ENCODE measurements at places on chromosomes 5 and 9.

DNA sequence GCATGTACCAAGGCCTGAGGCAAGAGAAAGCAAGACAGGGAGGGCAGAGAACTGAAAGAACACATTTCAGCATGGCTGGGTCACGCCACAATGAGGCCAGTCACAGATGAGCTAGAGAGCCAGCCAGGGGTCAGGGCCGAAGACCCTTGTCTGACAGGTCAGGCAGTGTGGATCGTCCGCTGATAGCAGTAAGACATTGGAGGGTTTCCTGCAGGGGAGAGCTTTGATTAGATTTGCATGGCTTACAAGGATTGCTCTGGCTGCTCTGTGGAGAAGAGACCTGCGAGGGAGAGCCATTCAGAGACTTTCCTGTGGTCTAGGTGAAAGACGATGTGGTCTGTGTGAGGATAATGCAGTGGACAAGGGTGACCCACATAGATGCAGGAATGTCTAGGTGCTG, 93.1 kb downstream of the RALGPS1 start:
- DNase-seq: no peak

DNA sequence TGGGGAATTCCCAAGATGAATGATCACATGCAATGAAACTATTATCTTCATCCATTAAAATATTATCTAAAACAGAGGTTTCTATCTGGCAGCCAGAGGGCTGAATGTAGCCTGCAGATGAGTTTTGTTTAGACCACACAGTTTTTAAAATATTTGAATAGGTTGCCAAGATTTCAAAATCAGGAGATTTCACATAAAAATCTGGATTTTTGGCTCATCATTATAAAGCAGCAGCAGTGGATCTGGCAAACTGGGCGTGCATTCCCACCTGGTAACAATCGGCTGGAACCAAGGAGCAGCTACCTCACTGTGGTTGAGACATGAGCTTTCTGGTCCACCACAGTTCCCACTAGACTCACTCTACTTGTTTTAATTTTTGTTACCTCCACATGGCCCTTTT, 155.1 kb downstream of the BNC2 start:
- no peak for DNase-seq

DNA sequence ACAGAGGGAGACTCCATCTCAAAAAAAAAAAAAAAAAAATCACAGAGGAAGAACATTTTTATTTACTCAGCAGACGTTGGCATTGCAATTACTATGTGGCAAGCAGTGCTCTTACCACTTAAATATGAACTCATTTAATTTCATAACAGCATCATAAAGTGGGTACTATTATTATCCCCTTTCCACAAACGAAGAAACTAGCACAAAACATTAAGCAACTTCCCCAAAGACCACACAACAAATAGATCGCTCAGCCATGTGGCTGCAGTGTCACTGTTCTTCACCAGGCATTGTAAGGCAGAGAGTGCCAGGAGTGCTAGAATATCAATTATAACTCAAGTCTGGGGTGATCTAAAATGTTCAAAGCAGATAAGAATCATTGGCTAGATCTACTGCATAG, 69.8 kb upstream of the PLPP6 start:
- no peak for DNase-seq

DNA sequence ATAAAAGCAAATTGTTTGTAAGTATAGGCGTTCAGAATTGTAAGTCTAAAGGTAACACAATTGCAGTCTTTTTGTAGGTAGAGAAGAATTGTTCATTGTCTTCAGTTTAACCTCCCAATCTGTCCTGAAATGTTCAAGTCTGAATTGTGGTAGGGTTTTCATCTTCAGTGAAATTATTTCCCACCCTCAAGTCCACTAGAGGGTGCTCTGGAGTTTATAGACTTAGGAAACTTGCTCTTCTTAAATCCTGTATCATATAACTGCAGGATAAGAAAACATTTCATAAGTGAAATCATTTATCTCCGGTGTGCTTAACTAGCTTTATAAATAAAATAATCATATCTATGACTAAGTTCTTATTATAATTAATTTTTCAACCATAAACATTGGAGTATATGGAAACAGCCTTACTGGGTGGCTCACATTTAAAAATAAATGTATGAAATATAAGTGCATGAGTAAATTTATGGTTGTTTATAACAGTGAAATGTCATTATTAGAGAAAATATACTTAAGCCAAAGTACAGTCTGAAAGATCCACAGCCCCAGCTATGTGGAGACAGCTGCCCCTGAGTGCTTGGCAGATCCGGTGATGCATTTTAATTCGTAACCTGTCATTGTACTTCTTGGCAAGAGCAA, 182.4 kb upstream of the OTULINL start:
- DNase-seq: no peak

- DNase-seq: no peak
Measured at GRCh38 chr5:37055383-37055990, 178.9 kb downstream of the NIPBL start.

DNA sequence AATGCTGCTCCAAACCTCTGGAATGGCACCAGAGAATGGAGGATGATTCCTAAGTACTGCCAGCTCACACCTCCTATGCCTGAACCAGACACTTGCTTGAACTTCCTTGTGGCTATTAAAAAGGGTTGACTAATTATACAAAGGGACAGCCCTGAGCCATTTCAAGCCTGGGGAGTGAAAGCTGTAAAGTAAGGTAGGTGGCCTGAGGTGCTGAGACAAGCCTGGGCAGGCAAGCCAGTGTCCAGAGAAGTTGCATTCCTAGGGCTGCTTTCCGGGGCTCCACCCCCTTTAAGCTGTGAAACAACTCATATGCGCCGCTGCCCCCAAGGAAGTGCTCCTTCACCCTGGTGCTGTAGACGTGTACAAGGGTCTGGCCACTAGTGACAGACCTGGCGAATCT, 79.9 kb upstream of the SLC1A3 start:
- DNase-seq: no peak

GRCh38 chr9:88775037-88775471, 216.2 kb upstream of the S1PR3 start:
- no peak for DNase-seq

GRCh38 chr9:38083858-38084555, 15.0 kb upstream of the SHB start:
- DNase-seq: no peak

DNA sequence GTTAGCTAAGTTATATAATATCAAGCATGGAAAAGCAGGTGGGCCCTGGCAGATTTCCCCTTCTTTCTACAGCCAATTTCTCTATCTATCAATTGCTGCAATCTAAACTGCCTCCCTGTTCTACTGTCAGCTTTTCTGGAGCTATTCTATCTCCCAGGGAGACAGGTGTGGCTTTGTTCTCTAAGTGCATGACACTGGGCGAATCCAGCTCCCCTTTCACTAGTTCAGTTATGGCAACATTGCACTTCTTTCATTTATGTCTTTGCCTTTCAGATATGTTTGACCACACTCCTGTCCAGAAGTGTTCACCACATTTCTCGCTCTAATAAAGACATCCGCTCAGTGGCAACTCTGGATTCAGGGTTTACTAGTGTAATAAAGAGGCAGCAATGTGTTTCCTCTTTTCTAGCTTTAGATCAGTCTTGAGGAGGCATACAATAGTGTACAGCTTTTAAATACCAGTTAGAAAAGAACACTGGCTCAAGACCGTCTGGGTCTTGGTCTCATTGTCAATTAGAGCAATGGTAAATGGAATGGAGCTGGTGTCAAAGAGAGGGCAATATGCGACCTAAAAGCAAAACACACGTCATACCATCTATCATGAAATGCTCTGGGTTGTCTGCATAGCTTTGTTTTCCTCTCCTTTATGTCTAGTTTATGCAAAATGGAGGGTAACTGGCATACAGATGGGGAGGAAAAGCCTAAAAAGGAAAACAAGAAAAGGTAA, 197.0 kb downstream of the SLF1 start:
- no peak for DNase-seq

GRCh38 chr5:73928476-73929070, 302.6 kb downstream of the ARHGEF28 start:
- no peak for DNase-seq

- no peak for DNase-seq
Measured at GRCh38 chr5:83340511-83340918, 131.0 kb upstream of the VCAN start.

- DNase-seq: peak; percentile 39
Measured at GRCh38 chr9:92706218-92706940, 36.4 kb upstream of the IPPK start.

GRCh38 chr5:143016777-143017516, 246.8 kb downstream of the ARHGAP26 start:
- no peak for DNase-seq
